ENCODE measurements at places on chromosomes 6 and 20.

GRCh38 chr6:20213271-20213798 is 1.1 kb upstream of the MBOAT1 start:
- DNase-seq = no peak

DNA sequence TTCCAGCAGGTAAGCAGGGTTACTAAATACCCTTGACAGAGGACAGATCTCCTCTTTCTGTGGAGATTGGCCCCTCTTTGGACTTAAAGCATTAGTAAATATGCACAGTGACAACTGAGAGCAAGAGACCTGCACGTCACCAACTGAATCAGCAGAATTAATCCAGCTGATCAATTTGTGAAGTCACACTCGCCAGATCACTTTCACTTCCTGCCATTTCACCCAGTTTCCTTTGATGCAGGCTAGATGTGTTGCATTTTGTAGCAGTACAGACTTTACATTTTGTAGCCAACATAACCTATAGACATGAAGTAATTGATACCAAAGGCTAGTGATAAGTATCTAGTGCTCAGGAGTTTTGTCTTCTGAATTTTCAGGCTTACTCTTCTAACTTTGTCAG is 11.9 kb downstream of the SYNE1 start:
- DNase-seq = no peak

DNA sequence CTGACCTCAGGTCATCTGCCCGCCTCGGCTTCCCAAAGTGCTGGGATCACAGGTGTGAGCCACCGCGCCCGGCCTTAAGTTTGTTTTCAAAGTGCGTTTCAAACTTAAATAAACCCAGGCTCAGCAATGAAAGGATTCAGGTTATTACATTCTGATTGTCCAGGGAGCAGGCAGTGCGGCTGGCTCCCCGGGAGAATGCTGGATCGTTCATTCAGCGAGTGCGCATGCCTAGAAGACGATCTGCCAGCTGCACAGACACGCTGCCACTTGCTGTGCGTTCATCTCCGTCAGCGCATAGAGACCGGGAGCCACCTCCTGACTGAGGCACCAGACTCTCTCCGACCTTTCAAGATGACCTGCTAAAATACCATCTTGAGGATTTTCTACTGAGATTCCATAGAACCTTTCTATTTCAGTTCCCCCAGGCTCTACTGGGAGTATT is 163.9 kb upstream of the ZNF217 start:
- no peak for DNase-seq

GRCh38 chr6:143676437-143677045 is 1.2 kb upstream of the PHACTR2 start:
- DNase-seq = no peak

GRCh38 chr6:76774781-76775384 is 688.4 kb downstream of the HTR1B start:
- no peak for DNase-seq

DNA sequence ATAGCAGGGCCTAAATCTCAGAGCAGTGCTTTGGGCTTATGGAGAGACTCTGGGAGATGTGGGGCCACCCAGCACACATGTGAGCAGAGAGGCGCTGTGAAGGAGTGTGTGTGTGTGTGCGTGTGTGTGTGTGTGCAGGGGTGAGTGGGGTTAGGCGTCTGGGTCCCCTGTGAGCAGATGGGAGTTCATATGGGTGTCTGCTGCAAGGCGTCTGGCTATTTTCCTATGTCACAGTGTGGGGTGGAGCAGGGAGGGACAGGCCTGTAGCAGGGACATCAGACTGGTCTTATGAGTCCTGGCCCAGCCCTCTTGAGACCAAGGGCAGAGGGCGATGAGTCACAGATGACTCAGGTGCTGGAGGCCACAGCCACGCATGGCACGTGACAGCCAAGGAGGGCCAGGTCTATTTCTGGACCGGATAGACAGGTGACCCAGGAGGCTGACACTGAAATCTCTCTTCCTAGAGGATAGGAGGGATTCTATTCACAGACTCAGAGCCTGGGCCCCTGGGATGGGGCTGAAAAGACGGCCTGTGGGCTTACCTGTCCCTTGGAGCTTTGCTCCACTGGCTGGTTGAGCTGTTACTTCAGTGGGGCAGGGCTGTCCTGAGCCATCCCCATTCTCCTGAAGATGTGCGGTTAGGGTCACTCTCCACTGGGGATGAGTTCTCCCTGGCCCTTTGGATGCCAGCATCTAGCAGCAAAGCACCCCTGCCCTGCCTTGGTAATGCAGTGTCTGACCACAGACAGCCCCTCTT is 28.9 kb downstream of the VEGFA start:
- no peak for DNase-seq

GRCh38 chr20:34824452-34824805 is 1.0 kb downstream of the NCOA6 start:
- DNase-seq = peak; percentile 64

DNA sequence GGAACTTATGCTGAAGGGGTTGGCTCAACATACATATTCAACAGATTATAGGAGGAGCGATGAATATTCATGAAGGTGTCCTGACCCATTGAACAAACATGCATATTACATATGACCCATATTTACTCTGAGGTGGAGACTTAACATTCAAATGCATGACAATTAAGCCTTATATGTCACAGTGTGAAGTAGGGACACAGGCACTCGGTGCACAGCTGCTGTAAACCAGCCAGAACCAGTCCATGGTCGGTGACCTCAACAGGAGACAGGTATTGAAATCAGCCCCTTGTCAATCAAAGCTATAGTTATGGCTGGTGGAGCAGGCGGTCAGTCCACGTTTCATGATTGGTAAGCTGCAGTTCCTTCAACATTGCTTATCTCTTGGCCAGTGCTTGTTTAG is 347.3 kb downstream of the THBS2 start:
- no peak for DNase-seq

- no peak for DNase-seq
Observed at GRCh38 chr20:24620937-24621519, 151.6 kb downstream of the SYNDIG1 start.

Measured in activated gamma-delta T cell treated with Interleukin-2 at 50 U/mL for 16 hours (primary cell).